ENCODE measurements at places on chromosomes 1 and 21. TPM values are rescaled to one million over a fixed set of nuclear protein-coding genes. Genes with fewer than 3 reads are reported as not detected.

C1orf87 gene
- not detected for total RNA-seq

PLK3 gene
- 17.9 TPM for total RNA-seq

CD53 gene
- 7.5 TPM for total RNA-seq

- no peak overlapping the region for H3K4me3 ChIP-seq
- no peak for DNase-seq
- no peaks in the 10 kb centered on the region for H3K27me3 ChIP-seq
Observed at GRCh38 chr1:182754087-182754486, 35.5 kb upstream of the NPL start.

All from heart left ventricle (tissue), 16 donors.